ENCODE measurements at places on chromosomes 6 and 20.

DNA sequence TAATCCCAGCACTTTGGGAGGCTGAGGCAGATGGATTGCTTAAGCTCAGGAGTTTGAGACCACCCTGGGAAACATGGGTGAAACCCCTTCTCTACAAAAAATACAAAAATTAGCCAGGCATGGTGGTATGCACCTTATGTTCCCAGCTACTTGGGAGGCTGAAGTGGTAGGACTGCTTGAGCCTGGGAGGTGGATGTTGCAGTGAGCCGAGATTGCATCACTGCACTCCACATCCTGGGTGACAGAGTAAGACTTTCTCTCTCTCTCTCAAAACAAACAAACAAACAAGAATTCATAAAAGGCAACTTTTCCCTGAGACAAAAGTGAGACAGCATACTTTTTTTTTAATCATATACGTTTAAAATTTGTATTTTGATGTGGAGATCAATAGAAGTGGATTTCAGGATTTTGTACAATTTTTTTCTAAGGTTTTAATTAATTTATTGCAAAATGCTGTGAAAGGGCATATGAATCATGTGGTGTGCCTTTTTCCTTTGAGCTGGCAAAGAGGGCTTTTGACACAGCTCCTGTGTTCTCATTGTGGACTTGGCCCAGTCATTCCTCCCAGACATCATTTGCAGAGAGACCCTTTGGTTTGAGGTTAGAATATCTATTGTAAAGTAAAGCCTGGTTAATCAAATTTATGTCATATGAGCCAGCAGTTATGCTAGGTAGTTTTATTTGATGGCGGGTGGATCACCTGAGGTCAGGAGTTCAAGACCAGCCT, 77.1 kb downstream of the TULP4 start:
- no peak for DNase-seq

DNA sequence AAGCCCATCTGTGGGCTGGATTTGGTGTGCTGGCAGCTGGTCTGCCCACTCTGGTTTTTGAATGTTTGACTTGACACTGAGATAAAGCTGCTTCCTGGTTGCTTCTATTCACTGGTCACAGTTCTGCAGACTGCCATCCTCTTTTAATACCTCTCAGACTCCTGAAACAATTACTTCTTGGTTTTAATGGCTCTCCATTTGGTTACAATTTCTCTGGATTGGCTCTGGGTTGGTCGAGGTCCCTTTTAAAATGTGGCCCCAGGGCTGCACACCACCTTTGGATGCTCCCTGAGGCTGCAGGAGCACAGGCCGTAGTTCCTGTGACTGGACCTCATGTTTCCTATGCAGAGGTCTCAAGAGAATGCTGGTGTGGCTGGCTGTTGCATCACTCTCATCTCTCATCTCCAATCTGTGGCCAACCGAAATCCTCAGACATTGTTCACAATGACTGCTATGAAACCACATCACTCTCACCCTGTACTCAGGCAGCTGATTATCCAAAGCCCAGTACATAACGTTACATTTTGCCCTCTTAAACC, 98.5 kb downstream of the INSM1 start:
- no peak for DNase-seq

DNA sequence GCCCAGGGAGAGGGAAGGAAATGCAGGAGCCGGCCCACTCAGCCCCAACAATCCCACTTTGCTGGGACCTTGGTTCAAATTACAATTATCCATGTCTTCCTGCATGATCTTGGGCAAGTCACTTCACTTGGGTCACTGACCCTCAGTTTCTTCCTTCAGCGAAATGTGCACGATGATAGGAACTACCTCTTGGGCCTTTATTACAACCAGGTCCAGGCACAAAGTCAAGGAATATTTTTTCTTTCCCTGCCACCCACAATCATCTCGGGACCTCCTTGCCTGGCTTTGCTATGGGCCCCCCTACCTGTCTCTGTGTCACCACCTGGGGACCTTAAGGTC, 358 bp upstream of the PLTP start:
- DNase-seq: no peak

- no peak for DNase-seq
Measured at GRCh38 chr6:36930483-36930882, 24.1 kb upstream of the PI16 start.

GRCh38 chr6:27081931-27082330, 165.6 kb upstream of the PRSS16 start:
- DNase-seq: no peak

DNA sequence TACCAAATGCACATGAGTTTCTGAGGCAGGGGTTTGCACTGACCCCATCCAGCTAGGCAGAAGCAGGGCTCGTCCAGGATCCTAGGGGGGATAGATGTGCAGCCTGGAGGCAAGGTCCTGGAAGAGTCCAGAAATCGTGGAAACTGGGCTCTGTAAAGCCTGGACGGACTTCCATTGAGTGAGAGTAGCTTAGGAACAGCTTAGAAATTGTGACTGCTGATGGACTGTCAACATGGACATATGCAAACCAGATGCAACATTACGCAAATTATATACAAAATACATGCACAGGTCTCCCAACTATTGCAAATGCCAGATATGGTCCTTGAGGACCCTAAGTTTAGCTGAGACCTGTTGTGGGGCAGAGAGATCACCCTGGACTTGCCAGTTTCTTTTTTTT, 4.8 kb upstream of the EMILIN3 start:
- DNase-seq: no peak

GRCh38 chr6:4964675-4965561, 38.9 kb downstream of the RPP40 start:
- no peak for DNase-seq

DNA sequence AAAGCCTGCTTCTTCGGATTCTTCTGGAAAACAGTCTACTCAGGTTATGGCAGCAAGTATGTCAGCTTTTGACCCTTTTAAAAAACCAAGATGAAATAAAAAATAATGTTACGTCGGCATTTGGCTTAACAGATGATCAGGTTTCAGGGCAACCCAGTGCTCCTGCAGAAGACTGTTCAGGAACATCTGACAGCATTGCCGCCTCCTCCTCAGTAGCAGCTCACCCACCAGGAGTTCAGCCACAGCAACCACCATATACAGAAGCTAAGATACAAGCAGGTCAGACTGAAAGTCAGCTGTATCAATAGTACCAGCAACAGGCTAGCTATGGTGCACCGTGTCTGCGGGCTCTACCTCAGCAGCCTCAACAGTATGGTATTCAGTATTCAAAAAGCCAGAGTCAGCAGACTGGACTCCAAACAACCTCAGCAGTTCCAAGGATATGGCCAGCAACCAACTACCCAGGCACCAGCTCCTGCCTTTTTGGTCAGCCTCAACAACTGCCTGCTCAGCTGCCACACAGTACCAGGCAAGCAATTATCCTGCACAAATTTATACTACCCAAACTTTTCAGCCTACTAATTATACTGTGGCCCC, 51.9 kb downstream of the BTBD9 start:
- no peak for DNase-seq

Data from stimulated activated CD8-positive, alpha-beta memory T cell treated with anti-CD3 and anti-CD28 coated beads, Interleukin-15, amount 100 ng/mL, for 4 hours (primary cell).